Hepatocyte (in vitro differentiated cells): ENCODE measurements at places on chromosomes 2 and 18. TPM values are rescaled to one million over a fixed set of nuclear protein-coding genes. Genes with fewer than 3 reads are reported as not detected.

- no peak for DNase-seq
Measured at GRCh38 chr2:2567776-2568175, 236.7 kb upstream of the MYT1L start.

Gene LIMS4
- 0.90 and 3.0 TPM in 2 replicates for total RNA-seq

Gene LYG1
- total RNA-seq, result 0.16 and 0.93 TPM in 2 replicates

Gene LRP2
- total RNA-seq, result 33.8 and 38.3 TPM in 2 replicates

DNA sequence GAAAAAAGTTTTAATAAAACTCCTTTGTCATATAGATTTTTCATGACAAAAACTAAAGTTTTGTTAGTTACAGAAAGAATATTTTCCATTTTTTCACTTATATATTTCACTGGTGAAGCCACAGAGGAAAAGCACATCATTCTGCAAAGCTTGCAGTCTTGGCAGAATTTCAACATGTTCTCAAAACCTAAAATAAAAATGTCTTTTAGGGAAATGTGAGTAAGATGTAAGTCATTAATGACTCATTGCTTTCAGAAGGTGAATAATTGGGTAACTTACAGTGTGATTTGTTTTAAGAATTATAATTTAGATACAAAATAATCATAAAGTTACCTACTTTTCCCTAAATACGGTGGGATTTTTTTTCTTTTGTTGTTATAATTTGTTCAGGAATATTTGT is 43.4 kb upstream of the TNFRSF11A start:
- DNase-seq, result no peak

GRCh38 chr2:219782737-219783348 is 155.4 kb downstream of the SLC4A3 start:
- DNase-seq, result no peak

DNA sequence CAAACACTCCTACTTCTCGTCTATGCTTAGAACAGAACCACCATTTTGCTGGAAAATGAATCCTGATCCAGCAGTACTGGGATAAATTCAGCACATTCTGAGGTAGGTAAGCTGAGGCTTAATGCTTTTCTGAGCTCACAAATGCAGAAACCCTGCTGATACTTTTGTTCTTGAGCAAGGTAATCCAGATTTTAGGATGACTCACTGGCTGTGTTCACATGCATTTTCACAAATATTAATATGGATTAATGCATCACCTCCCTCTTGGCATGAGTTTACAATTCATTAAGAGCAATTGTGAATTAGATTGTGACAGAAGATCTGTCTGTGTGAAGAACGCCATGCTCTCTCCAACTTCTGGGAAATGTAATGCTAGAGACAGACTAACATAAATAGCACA is 42.2 kb downstream of the RAD51AP2 start:
- no peak for DNase-seq

DNA sequence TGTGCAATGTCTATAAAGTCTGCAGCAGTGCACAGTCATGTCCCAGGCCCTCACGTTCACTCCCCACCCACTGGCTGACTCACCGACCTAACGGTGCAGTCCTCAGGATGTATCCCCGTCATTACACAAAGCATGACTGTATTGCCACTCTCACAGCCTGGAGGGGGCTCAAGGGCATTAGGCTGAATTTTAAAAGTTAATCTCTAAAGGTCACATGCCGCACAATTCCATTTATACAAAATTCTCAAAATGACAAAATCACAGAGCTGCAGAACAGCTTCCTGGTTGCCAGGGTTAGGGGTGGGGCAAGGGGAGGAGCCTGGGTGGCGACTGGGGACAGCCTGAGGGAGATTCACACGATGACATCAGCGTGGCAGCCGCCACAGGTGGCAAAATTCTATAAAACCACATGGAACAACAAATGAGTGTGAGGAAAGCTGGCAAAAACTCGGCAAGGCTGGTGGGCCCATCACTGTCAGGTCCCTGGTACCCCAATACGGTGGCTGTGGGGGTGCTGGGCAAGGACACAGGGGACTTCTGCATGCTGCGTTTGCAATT is 97.6 kb downstream of the NDUFA10 start:
- peak; percentile 40 for DNase-seq

DNA sequence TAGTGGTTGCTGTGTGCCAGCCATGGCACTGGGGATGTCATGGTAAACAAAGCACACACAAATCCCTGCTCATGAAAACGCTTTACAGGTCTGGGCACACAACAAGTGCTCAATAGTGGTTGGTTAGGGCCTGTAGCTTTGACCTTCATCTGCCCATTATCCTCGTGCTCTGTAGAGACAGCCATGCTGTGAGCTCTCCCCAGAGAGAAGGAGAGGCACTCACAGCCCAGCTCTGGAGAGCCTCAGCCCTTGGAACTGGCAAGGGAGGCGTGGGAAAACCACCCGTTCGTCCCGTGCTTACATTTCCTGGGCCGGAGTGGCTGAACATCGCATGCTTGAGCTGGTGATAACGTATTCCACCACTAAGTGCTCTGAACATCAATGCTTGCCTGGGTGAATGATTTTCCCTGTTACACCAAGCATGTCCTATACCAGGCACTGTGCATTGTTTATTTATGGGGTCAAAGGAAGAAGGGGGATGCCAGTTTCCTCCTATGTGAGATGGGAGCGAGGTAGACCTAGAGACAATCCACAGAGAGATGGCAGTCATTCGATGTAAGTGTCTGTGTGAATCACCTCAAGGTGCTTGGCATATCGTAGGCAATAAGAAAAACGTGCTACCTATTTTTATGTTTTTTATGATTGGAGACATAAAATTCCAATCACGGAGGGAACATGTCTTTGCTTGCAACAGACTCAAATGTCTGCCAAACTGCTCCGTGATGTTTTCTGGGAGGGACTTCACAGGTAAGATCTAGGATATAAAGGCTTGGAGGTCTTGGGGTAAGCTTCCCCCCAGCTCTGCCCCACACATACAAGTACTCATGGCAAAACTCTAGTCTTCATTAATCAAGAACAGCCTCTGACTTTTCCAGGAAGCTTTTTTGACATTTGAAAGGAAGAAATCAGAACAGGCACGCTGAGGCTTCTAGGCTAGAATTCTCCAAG is 75.5 kb downstream of the DDX1 start:
- no peak for DNase-seq

DNA sequence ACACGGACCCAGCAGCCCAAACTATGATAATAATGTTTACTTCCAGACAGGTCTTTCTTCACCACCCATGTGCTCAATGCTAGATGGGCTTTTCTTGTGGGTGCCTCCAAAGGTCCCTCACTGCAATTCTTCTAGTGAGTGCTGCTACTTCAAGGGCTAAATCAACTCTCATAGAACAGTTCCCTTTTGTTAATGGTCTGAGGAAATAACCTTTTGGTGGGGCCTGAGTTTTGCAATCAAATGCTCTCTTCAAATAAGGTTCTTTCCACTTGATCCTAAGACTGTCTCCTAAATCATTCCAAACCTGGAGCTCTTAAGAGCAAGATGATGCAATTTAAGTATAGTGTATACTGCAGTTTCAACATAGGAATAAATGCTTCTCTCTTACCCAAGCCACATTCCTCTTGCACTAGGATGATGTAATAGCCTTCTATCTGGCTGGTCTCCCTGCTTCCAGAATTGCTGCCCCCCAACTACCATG is 6.0 kb downstream of the NEMP2 start:
- DNase-seq, result peak; percentile 27

DNA sequence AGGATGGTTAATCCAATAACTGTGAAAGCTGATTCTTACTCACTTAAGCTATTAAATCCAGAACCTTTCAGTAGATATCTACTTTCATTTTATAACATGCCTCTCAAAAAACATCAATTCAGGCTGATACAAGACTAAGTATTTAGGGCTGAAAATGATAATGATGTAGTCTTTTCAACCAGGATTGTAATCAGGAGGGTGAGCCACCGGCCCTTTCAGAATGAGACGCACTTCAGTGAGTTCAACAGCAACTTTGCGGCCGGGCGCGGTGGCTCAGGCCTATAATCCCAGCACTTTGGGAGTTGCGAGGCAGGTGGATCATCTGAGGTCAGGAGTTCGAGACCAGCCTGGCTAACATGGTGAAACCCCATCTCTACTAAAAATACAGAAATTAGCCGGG is 30.4 kb downstream of the RBMS1 start:
- DNase-seq, result no peak
